Myocyte (in vitro differentiated cells): ENCODE measurements at places on chromosomes 11 and 22.

GRCh38 chr22:49215840-49216239, 611.8 kb downstream of the BRD1 start:
- no peak for DNase-seq

GRCh38 chr11:128745311-128746136, 51.7 kb downstream of the FLI1 start:
- no peak for DNase-seq

- no peak for DNase-seq
Observed at GRCh38 chr22:47295226-47295901, 532.9 kb downstream of the TBC1D22A start.

GRCh38 chr11:88345408-88345807, 7.9 kb upstream of the CTSC start:
- DNase-seq, result peak; percentile 71

GRCh38 chr11:126797457-126798169, 203.0 kb downstream of the KIRREL3 start:
- no peak for DNase-seq

DNA sequence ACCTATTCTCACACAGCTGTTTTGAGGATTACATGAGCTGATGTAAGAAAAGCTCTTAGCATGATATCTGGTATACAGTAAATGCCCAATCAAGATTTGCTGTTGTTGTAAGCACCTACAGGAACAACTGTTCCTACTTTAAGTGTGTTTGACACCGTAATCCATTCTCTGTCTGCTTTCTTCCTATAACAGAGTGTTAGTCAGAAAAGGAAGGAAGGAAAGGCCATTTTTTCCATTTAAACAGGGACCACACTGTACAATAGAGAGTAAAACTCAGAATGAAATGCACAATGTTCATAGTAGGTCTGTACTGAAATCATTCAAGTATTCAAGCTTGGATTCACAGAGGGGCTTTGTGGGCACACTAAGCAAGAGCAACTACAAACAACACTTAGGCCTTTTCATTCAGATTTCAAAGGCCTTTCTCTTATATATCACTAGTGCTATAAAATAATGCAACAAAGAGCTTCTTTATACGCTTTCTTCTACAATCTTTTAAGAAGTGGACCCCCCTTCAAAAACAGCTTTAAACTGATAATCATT, 21.5 kb downstream of the MTCH2 start:
- DNase-seq, result no peak
